Activated CD8-positive, alpha-beta memory T cell treated with anti-CD3 and anti-CD28 coated beads, Interleukin-2, amount 50 U/mL, for 4 hours (primary cell): ENCODE measurements at places on chromosomes 4 and X.

- no peak for DNase-seq
Observed at GRCh38 chr4:84237008-84237407, 262.1 kb downstream of the NKX6-1 start.

- no peak for DNase-seq
Observed at GRCh38 chrX:14712096-14712495, 160.8 kb downstream of the FANCB start.

GRCh38 chrX:2517055-2517454 lies 16.3 kb upstream of the DHRSX start:
- DNase-seq = no peak

DNA sequence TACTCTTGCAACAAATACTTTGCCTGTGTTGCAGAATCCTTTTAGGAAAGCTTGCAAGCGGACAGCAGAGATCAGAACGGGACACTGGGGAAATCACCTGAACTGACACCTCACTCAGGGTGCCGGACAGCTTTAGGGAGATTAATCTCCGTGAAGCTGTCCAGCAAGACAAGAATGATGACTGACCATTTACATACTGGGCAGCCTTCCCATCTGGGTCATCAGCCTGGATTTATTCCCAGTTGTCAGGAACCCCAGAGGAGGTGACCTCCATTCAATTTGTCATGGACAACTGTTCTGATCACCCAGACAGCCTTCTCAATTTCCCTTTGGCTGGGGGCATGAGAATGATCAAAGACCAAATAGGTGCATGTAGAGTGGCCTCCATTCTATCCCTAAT lies 93.0 kb upstream of the EGFL6 start:
- no peak for DNase-seq

DNA sequence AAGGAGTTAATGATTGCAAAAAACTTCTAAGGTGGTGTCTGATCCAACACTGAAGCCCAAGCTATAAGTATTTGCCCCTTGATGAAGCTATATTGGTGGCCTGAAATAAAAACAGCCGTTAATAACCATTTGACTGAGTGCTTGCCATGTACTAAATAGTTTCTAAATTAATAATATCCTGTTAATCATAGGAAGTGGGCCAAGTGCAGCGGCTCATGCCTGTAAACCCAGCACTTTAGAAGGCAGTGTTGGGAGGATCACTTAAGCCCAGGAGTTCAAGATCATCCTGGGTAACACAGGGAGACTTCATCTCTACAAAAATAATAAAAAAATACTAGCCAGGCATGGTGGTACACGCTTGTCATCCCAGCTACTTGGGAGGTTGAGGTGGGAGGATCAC lies 8.3 kb downstream of the NDP start:
- no peak for DNase-seq

DNA sequence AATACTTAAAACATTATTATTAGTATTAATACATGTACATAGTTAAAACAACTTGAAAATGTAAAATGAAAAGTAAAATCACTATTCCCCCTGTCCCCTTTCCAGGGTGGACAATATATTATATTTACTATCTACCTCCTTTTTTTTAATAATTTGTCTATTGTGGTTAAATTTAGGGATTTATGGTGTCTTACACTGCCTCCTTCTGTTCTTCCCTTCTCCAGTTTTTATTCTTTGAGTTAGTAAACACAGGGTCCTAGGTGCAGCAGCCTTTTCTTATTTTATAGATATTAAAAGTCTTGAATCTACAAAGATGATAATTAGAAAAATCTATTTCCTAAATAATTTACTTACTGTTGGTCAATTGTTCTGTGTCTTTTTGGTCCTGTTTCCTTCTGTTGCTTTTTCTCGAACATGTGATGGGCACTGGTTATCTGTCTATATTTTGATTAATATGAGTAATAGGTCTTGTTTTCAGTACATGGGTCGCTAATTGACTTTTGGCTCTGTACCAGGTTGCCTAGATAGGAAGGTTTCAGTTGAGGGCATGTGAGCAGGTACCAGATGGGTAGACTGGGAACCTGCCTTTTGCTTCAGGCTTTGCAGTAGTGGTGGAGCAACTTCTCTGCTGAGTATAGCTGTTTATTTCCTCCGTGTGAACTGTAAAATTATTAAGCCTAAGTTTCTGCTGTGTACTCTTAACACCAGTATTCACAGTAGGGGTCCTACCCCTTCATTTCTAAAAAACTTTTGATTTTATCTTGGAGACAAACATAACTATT lies 1.1 kb downstream of the NUDT9 start:
- no peak for DNase-seq

- DNase-seq = no peak
Observed at GRCh38 chrX:64191281-64192010, 14.1 kb downstream of the AMER1 start.

DNA sequence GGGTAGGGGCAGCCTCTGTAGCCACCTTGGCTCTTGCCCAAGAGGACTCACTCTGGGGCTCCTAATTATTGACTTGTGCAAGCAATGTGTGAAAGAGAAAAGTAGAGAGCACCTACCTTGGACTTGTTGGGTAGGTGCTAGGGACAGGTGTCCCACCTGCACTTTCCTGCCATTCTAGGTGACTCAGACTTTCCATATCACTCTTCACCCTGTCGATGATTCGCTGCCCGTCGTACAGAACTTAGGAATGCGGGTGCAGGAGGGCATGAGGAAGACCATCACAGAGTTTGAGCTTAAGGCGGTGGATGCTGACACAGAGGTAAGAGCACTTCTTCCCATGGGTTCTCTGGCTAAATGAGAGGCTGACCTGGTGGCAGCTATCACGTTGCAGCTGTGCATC lies 87.3 kb upstream of the ANXA3 start:
- no peak for DNase-seq

GRCh38 chr4:3226467-3226866 lies 22.5 kb upstream of the MSANTD1 start:
- DNase-seq = no peak

DNA sequence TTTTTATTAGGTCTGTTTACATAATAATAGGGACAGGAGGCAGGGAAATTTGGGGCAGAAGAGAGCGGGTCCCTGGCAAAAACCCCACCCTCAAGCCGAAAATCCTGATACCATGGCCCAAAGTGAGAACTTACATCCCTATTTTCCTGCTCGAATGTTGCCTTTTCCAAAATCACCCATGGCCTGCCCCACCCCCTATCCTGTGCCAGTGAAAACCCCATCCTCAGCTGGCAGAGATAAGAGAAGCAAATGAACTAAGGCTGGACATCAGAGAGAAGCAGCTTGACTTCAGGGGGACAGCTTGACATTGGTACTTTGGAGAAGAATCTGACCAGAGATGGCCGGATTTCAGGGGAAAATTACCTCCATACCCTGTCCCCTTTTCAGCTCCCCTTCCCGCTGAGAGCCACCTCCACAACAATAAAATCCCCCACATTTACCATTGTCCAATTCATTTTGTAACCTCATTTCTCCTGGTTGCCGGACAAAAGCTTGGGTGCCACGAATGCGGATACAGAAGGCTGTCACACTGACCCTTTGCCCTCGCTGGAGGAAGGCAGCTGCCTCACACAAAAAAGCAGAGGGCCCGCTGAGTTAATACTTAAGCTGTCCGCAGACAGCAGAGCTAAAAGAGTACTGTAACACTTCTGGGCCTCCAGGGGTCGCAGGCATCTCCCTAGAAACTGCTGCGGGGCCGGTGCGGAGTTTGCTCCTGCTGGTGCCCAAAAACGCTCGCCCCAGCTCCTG lies 196.2 kb downstream of the SNCA start:
- no peak for DNase-seq

- no peak for DNase-seq
Observed at GRCh38 chr4:183205193-183205592, 106.1 kb downstream of the WWC2 start.

DNA sequence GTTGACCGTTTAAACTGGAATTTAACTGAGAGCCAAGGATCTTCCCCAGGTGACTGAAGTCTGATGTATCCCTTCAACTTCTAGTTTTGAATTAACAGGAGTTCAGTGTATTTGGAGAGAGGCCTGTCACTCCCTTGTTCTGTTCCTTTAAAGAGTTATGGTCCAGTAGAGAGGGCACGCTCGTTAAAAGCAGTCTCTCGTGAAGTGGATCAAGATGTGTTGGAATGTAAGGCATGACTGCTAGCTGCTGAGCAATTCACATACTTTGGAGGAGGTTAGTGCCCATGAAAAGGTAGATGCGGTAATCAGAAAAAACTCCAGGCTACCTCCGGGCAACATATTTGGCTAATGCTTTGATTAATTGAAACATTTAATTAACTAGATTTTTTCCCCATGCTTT lies 65.7 kb downstream of the SHROOM2 start:
- no peak for DNase-seq

GRCh38 chr4:159433337-159433736 lies 330.5 kb downstream of the RAPGEF2 start:
- DNase-seq = no peak

- DNase-seq = no peak
Observed at GRCh38 chrX:153474266-153474665, 3.9 kb upstream of the HAUS7 start.

DNA sequence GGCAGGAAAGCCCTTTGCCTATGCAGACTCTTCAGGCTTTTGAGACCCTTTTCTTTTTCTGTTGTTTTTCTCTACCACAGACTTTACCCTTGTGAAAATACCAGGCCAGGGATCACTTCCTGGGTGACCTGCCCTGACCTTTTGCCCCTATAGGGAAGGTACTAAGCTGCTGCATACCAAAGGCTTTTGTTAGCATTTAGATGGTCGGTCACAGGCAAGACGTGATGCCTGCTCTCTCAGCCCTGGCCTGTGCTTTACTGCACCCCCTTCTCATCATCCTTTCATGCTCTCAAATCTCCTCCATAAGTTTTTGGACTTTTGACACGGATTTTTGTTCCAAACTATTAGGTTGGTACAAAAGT lies 98.2 kb downstream of the ARHGAP10 start:
- no peak for DNase-seq

- no peak for DNase-seq
Observed at GRCh38 chr4:143207555-143207954, 22.8 kb downstream of the USP38 start.

- no peak for DNase-seq
Observed at GRCh38 chr4:121654738-121655137, 42.0 kb downstream of the ANXA5 start.

DNA sequence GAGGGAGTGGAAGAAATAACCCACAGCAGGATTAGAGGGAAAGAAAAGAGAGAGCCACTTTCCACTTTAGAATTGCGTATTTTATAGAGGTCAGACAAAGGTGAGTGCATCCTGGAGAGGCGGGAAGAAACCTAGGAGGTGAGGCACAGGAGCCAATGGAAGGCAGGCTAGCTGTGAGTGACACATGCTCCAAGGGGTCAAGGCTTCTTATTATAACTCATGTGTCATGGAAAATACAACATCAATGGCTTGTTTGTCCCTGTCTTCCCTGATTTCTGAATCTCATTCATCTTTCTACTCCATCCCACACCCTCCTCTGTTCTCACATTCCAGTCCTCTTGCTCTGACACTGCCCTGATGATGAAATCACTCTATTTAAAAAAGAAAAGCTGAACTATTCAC lies 14.4 kb downstream of the ANXA3 start:
- no peak for DNase-seq

DNA sequence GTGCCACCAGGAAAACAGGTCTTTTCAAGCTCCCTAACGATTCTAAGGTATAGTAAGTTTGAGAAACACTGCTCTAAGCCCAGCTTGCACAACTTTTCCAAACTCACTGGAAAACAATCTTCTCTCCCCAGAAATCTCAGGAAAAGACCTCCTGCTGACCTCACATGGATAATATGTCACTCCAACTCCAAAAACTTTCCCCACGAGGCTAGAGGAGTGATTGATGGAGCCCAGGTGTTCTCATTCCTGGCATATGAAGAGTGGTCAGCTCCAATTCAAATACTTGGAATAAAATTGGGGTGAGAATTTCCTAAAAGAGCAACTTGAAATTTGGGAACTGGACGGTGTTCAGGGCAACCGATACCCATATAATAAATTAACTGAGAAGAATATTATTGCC lies 299.9 kb downstream of the PPP4R3C start:
- no peak for DNase-seq

GRCh38 chr4:125091-125771 lies 930 bp downstream of the ZNF718 start:
- no peak for DNase-seq

GRCh38 chrX:19709117-19709811 lies 178.1 kb downstream of the SH3KBP1 start:
- DNase-seq = no peak

- no peak for DNase-seq
Observed at GRCh38 chrX:132216283-132216682, 3.0 kb downstream of the RAP2C start.

- no peak for DNase-seq
Observed at GRCh38 chrX:145816601-145817315, 871 bp upstream of the SLITRK2 start.

- no peak for DNase-seq
Observed at GRCh38 chr4:140098455-140099160, 55.4 kb downstream of the MAML3 start.

- DNase-seq = no peak
Observed at GRCh38 chrX:48493890-48494364, 14.9 kb upstream of the PORCN start.

- DNase-seq = no peak
Observed at GRCh38 chr4:178633263-178633662, 1191.0 kb upstream of the AGA start.

- DNase-seq = no peak
Observed at GRCh38 chr4:6761649-6762615, 20.6 kb upstream of the KIAA0232 start.

DNA sequence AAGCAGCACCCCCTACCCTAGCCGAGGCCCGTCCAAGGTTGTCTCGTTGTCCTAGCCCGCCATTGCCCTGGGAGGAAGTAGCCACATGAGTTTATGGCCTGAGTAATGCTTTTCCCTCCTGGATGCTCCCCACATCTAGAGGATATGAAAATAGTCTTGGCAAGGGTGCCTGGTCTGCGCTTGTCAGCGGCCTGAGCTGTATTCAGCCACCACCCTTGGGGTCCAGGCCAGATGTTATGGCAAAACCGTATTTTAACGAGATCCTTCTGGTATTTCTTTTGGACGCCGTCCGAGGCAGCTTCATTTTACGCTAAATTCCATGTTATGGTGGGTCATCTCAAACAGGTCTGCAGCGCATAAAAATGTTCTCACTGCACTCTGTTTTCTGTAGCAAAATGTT lies 89.3 kb downstream of the GPR143 start:
- DNase-seq = no peak

DNA sequence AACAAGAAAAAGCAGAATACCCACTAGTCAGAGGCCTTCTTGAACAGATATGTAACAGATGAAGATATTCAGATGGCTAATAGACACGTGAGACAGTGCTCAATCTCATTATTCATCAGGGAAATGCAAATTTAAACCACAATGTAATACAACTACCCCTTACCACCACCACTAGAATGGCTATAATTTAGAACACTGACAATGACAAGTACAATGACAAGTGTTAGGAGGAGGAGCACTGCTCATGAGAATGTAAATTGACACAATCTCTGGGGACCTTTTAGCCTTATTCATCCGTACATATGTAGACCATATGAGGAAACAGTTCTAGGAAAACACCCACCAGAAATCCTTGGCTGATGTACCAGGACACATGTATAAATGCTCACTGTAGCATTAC lies 13.1 kb downstream of the ZNF81 start:
- DNase-seq = no peak
